ENCODE measurements at places on chromosomes 7 and 10.

GRCh38 chr7:99648843-99649242, 31.0 kb downstream of the CYP3A5 start:
- no peak for DNase-seq

- DNase-seq = no peak
Observed at GRCh38 chr10:53395449-53395848, 622.9 kb upstream of the MBL2 start.

- DNase-seq = no peak
Observed at GRCh38 chr7:82319674-82320118, 123.9 kb downstream of the CACNA2D1 start.

GRCh38 chr7:140923358-140924006, 1.2 kb downstream of the BRAF start:
- no peak for DNase-seq

GRCh38 chr10:93468461-93469213, 13.5 kb downstream of the MYOF start:
- no peak for DNase-seq

- no peak for DNase-seq
Observed at GRCh38 chr7:73364006-73364728, 36.2 kb downstream of the FKBP6 start.

- DNase-seq = no peak
Observed at GRCh38 chr10:107814865-107815487, 650.5 kb upstream of the SORCS1 start.

DNA sequence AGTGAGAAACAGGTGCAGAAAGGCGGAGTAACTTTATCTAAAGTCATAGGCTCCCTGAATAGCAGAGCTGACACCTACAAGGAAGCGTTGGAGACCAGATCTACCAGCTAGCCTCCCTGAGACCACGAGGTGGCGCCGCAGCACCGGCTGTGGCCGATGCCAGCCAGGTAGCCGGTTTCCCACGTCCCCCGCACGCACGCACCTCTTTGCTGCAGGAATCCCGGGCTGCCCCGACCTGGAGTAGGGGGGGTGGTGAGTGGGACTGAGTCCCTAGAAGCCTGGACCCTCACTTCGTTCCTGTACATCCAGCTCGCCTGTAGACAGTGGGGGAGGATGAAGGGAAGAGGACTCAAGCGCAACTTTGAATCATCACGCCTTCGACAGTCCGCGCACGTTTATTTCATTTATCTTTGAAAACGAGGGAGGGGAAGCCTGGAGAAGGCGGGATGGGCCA, 3.7 kb downstream of the ELOVL3 start:
- no peak for DNase-seq

- DNase-seq = no peak
Observed at GRCh38 chr10:25753776-25754175, 180.3 kb upstream of the MYO3A start.

GRCh38 chr7:1662767-1663166, 7.3 kb upstream of the ELFN1 start:
- no peak for DNase-seq
